ENCODE measurements at places on chromosomes 3 and 15.
A peak's percentile ranks its signal among the peaks of the same experiment; 100 is the strongest.

DNA sequence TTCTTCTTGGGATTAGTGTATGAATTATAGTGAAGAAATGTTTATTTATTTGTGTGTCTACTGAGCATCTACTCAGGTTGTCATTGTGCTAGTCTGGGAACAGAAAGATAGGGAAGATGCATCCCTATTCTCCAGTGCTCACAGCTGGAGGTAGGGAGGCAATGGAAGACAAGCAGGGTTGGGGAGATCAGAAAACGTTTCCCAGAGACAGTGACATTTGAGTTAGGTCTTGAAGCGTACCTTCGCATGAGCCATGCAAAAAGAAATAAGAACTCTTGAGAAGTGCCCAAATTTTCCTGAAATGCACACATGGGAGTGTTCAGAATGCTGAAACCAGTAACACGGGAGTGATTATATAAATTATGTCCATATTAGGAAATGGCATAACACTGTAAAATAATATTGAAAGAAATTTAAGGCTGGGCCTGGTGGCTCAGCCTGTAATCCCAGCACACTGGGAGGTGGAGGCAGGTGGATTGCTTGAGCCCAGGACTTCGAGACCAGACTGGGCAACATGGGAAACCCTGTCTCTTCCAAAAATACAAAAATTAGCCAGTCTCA is 5.3 kb upstream of the CEMIP start:
- no peak for DNase-seq

DNA sequence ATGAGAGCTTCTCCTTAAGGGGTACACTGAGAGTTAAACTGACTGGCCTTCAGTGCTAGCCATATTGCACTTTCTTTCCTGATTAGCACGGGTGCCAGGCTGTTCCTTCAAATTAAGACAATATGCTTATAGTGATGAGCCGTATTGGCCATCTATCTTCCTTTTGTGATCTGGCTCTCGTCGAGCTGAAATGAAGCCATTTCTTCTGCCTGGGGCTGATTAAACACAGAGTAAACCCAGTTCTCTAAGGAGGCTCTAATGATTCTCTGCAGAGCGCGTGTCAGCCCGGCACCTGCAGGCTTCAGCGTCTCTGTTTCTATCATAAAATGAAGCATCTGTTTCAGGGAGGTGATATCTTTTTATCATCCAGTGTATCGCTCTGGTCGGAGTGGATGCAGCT is 107.5 kb upstream of the NR2F2 start:
- DNase-seq = no peak

GRCh38 chr3:45604066-45604465 is 9.5 kb downstream of the LIMD1 start:
- no peak for DNase-seq

DNA sequence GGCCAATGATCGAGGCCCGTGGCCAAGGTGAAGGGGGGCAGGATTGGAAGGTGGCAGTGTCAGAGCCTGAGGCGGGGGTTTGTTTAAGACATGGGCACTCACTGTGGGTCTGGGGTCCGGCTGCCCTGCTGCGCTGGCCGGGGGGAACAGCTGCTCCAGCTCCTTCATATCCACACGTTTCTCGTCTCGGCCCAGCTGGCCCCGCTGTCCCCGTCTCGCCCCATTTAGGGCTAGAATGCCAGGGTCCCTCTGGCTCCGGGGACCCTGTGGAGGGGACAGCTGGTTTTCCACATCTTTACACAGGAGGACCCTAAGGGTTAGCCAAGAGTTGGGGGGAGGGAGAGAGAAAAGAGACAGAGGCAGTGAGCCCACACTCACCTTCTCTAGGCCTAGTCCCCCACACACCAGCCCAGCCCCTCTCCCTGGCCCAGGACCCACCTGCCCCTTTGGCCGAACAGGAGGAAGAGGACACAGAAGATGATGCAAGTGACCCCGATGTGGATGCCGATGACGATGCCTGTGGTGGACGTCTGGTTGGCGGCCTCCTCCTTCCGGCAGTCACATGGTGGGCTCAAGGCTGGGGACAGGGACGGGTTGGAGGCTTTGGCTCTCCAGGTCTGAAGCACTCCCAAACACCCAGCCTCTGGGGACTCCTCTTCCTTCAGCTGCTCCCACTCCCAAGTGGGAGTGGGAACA is 25.0 kb downstream of the RNU5B-1 start:
- DNase-seq = no peak

GRCh38 chr3:121698476-121698875 is 37.8 kb upstream of the HCLS1 start:
- no peak for DNase-seq

DNA sequence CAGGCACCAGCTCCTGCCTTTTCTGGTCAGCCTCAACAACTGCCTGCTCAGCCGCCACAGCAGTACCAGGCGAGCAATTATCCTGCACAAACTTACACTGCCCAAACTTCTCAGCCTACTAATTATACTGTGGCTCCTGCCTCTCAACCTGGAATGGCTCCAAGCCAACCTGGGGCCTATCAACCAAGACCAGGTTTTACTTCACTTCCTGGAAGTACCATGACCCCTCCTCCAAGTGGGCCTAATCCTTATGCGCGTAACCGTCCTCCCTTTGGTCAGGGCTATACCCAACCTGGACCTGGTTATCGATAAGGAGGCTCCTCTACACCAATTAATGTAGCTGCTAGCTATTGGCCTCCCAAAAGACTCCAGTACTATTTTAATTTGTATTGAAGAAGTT is 38.9 kb downstream of the TFG start:
- DNase-seq = no peak

- DNase-seq = peak; percentile 92
Measured at GRCh38 chr15:40340740-40341400, at the start of gene CCDC9B. Gene CCDC9B (minus strand): TSS chr15:40340939. CDS start chr15:40340819, 120 bp downstream.

DNA sequence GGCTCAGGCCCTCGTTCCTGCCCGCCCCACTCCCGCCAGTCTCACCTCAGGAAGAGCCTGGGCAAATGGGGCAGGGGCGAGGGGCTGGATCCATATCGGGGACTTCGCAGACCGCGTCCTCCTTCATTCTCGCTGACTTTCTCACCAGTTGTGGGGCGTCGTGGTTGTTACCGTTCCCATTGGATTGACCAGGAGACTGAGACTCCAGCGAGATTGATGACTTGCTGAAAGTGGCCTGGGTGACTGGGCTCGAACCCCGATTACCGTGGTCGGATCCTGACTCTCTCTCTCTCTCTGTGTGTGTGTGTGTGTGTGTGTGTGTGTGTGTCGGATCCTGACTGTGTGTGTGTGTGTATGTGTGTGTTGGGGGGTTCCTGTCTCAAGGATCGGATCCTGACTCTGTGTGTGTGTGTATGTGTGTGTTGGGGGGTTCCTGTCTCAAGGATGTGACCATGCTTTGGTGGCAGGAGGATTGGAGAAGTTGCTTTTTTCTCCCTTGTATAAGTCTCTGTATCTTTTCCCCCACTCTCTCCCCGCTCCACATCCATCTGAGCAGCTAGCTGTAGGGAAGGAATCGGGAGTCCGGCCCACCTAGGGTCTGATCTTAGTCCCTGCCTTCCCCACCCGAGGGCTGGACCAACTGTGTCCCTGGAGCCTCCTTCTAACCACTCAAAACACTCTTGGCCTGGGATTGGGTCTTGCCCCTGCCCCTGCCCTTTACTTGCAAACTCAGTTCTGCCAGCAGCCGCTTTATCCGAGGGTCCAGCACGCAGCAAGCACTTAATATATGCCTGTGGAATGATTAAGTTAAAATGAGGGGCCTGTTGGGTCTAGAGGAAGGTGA is 603 bp downstream of the PLEKHO2 start:
- peak; percentile 54 for DNase-seq

All from fibroblast of the aortic adventitia (primary cell).